Activated CD8-positive, alpha-beta T cell treated with anti-CD3 and anti-CD28 coated beads for 36 hours (primary cell): ENCODE measurements at places on chromosomes 16 and 17. TPM values are rescaled to one million over a fixed set of nuclear protein-coding genes. Genes with fewer than 3 reads are reported as not detected.

Gene MRPL28
- total RNA-seq = 95.0 TPM

Gene MC1R
- 2.5 TPM for total RNA-seq

Gene KRT15
- not detected for total RNA-seq

Gene CHRNE
- total RNA-seq = 0.78 TPM

Gene TNFRSF13B
- not detected for total RNA-seq

Gene KRTAP4-3
- total RNA-seq = not detected

Gene ST6GALNAC2
- not detected for total RNA-seq

Gene SLFN12
- total RNA-seq = 5.1 TPM

Gene CCL16
- total RNA-seq = not detected

Gene SDR42E1
- 7.1 TPM for total RNA-seq

Gene CDRT4
- total RNA-seq = 3.6 TPM

Gene TRIM65
- total RNA-seq = 42.2 TPM

Gene ENPP7
- total RNA-seq = not detected

Gene KRT39
- not detected for total RNA-seq

Gene RPUSD1
- 18.1 TPM for total RNA-seq

Gene ARHGDIG
- not detected for total RNA-seq

Gene TBC1D26
- total RNA-seq = 0.68 TPM

Gene SEPTIN12
- not detected for total RNA-seq

Gene KRT10
- 31.3 TPM for total RNA-seq

Gene COX10
- total RNA-seq = 28.6 TPM

Gene TAOK2
- 25.0 TPM for total RNA-seq

Gene RPL23
- total RNA-seq = 1,908 TPM

Gene MYH11
- total RNA-seq = not detected

Gene FOXJ1
- total RNA-seq = 11.6 TPM

Gene CHST4
- total RNA-seq = 0.16 TPM

Gene RAB40B
- total RNA-seq = 1.6 TPM

Gene TMEM114
- not detected for total RNA-seq
